ENCODE measurements at places on chromosomes 13 and 19. TPM values are rescaled to one million over a fixed set of nuclear protein-coding genes. Genes with fewer than 3 reads are reported as not detected.

GRCh38 chr13:39326469-39327171, 276.4 kb downstream of the LHFPL6 start:
- no peak overlapping the region for H3K4me3 ChIP-seq
- H3K36me3 ChIP-seq = no peaks in the 10 kb centered on the region
- H3K27ac ChIP-seq = no peak overlapping the region
- H3K4me1 ChIP-seq = no peaks in the 10 kb centered on the region

DNA sequence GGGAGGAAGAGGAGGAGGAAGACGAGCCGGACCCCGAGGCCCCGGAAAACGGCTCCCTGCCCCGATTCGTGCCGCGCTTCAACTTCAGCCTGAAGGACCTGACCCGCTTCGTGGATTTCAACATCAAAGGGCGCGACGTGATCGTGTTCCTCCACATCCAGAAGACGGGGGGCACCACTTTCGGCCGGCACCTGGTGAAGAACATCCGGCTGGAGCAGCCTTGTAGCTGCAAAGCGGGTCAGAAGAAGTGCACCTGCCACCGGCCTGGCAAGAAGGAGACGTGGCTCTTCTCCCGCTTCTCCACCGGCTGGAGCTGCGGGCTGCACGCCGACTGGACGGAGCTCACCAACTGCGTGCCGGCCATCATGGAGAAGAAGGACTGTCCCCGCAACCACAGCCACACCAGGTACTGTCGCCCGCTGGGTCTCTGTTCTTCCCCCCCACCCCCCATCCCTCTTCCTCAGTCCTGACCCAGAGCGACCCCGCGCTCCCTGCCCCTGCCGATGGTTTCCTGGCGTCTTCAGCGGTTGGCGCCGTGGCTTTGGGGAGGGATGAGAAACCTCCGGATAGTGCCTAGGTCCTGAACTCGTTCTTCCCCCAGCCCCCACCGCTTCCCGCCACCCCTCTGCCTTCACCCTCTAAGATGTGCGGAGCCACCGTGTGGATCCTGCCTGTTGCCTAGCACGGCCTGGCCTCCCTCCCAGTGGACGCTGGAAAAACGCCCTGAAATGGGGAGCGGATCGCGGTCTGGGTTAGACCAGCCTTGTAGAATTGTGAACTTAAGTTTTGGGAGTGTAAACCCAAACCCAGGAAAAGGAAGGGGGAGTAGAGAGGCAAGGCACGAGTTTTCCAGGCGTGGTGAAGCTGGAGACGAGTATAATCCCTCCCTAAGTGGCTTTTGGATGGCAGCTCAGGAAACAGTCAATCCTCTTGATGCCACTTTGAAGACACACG, 1.5 kb downstream of the HS6ST3 start:
- no peak overlapping the region for H3K27ac ChIP-seq
- no peaks in the 10 kb centered on the region for H3K4me1 ChIP-seq
- no peaks in the 10 kb centered on the region for H3K36me3 ChIP-seq
- peaks cover 39% of the 10 kb centered on the region for H3K27me3 ChIP-seq

DNA sequence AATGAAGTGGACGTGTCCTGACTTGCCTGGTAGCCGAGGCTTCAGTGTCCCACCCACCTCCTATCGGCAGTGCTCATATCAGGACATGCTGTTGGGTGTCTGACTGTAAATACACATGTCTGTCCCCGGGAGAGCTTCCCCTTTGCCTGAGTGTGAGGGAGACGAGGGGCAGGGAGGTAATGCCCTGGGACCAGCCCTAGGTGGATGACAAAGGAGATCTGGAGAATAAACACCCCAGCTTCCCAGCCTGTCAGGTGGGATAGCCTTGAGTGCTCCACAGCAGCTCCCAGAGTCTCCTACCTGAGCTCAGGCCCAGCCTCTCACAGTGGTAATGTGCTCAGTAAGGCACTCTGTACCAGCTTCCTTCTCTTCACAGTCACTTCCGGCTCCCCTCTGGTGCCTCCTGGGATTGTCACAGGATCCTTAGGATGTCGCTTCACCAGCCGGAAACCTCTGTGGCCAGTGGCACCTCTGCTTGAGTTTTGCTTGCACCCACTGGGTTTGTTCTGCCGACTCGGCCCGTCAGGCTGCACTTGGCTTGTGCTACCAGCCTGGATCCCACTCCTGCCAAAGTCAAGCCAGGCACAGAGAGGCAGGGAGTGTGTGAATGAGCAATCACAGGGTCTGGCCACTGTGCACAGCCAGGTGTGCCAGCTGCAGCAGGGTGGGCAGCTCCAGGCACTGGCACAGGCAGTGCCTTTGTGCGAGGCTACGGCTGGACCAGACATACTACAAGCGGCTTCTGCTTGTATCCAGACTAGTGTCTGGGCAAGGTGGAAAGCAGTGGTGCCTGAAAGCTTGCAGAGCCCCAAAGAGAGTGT, 54.4 kb upstream of the RGCC start:
- no peak for DNase-seq
- H3K27me3 ChIP-seq = no peaks in the 10 kb centered on the region
- H3K4me3 ChIP-seq = no peak overlapping the region
- no peak overlapping the region for H3K27ac ChIP-seq
- H3K4me1 ChIP-seq = no peaks in the 10 kb centered on the region

DNA sequence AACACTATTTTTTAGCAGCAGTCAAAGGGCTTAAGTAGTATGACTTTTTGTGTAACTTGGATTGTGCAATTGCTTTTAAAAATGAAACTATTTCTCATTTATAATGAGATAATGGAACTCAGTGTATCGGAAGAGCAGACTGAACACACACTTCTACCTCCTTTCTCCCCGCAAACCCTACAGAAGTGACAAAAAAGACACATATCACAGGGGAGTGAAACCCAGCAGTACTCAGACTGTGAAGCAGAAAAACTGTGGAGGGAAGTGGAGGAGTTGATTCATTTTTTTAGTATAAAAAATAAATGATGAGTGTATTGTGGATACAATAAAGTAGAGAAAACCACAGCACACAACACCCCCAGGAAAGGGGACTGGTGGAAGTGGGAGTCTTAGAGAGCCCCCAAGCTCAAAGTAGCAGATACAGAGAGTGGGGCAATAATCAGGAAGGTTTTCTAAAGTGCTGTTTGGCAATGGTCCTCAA, 9.7 kb downstream of the LPAR6 start:
- H3K36me3 ChIP-seq = peaks cover 28% of the 10 kb centered on the region
- DNase-seq = no peak
- peaks cover 42% of the 10 kb centered on the region for H3K4me1 ChIP-seq
- H3K4me3 ChIP-seq = peak overlapping the region; percentile 82
- no peaks in the 10 kb centered on the region for H3K27me3 ChIP-seq
- peak overlapping the region; percentile 92 for H3K27ac ChIP-seq

DNA sequence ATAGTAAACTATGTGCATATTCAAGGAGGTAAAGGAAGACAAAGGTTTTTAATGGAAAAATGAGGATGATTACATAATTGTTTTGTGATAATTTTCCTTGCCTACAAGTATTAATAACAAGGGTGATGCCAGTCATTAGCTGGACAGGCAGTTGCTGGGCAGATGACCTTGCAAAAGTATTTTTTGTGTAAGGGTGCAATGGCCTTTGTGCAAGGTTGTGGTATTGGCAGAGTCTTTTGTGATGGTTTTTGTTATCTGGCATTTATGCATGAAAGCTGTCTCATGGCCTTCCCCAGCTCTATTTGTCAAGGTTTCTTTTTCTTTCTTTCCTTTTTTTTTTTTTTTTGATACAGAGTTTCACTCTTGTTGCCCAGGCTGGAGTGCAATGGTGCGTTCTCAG, 4.3 kb upstream of the COMMD6 start:
- H3K36me3 ChIP-seq = no peaks in the 10 kb centered on the region
- no peak for DNase-seq
- H3K27ac ChIP-seq = no peak overlapping the region
- H3K27me3 ChIP-seq = no peaks in the 10 kb centered on the region
- H3K4me1 ChIP-seq = peaks cover 5% of the 10 kb centered on the region

- no peak overlapping the region for H3K27ac ChIP-seq
- no peaks in the 10 kb centered on the region for H3K4me1 ChIP-seq
- no peaks in the 10 kb centered on the region for H3K27me3 ChIP-seq
Measured at GRCh38 chr13:103883164-103883563, 816.9 kb upstream of the SLC10A2 start.

DNA sequence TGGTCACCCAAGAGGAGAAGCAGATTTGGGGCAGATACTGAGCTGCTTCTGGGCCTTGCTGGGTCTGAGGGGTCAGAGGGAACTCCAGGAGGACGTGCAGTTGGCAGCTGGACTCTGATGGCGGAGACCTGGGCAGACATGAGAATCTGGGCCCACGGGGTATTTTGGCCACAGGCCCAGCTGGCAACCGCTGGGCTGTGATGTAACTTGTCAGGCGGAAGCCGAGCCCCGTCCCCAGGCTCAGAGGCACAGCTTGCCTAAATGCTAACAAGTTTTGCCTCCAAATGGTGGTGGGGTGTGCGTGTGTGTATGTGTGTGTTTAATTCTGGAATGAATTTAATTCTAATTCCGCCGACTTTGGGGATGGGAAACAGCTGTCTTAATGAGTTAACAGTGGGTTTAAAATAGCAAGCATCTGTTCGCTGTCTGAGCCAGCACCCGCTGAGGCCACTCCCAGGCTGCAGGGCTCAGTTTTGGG, 11.6 kb downstream of the ZNRF4 start:
- H3K4me3 ChIP-seq = no peak overlapping the region
- H3K27me3 ChIP-seq = peaks cover 3% of the 10 kb centered on the region
- no peak overlapping the region for H3K27ac ChIP-seq
- no peaks in the 10 kb centered on the region for H3K4me1 ChIP-seq

DNA sequence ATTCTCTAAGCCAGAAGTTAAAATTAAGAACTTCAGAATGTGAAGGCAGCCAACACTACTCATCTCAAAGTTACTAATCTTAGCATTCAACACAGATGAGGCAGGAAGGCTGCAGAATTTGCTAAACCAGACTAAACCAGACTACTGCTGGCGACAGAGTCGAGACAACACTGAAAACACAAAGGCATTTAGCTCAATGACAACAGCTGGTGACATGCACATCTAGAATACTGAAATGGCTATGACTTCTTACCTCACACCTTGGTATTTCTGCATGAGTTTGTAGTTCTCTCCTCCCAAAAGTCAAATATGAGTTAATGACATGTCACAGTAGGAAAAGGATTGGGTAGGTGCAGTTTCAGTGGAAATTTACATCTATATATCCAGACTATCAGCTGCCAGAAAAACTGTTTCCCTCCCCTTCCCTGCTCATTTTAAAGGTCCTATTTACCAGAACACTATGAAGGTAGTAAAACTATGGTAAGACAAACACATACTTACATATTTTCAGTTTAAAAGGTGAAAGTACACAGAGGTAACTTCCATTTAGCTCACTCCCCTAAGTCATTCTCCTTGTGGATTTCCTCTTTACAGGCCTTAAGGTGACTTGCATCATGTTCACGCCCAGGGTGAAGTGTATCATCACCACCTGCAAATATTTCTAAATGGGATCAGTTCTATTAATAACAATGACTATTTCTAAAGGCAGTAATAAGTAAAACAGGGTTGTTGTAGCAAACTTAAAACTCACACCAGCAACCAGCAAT, 21.4 kb downstream of the FOXO1 start:
- H3K27ac ChIP-seq = peak overlapping the region; percentile 53
- peaks cover 84% of the 10 kb centered on the region for H3K4me1 ChIP-seq
- no peaks in the 10 kb centered on the region for H3K27me3 ChIP-seq
- DNase-seq = no peak
- H3K4me3 ChIP-seq = peak overlapping the region; percentile 59

DNA sequence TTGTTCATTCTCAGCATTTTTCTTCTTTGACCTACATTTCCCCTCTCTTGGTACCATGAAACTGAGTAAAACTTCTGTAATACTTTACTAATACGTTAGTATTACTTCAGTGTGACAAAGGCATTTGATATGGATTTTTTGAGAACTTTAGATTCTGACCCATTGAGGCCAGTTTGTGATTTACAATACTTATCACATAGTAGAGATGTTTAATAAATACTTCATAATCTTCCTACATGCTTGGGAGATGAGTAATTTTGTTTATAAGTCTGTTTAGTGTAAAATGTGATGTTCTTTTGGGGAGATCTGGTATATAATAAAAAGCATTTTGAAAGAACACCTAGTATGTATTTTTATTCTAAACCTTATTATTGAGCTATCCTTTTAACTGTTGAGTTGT, 29.7 kb downstream of the GTF2F2 start:
- peaks cover 3% of the 10 kb centered on the region for H3K4me1 ChIP-seq
- no peak overlapping the region for H3K4me3 ChIP-seq
- DNase-seq = no peak
- no peak overlapping the region for H3K27ac ChIP-seq
- H3K27me3 ChIP-seq = no peaks in the 10 kb centered on the region

- H3K27ac ChIP-seq = no peak within 1 kb of the TSS
- no peaks in the 10 kb centered on the region for H3K36me3 ChIP-seq
- H3K27me3 ChIP-seq = no peaks in the 10 kb centered on the region
Measured at GRCh38 chr19:55836340-55836739, at the start of gene NLRP4. TSS of gene NLRP4 (plus strand) at chr19:55836540. CDS start at chr19:55852081, 15,541 bp downstream.

- H3K36me3 ChIP-seq = no peaks in the 10 kb centered on the region
- no peaks in the 10 kb centered on the region for H3K27me3 ChIP-seq
- DNase-seq = no peak
Measured at GRCh38 chr13:37198629-37199028, 93.2 kb upstream of the CSNK1A1L start.

DNA sequence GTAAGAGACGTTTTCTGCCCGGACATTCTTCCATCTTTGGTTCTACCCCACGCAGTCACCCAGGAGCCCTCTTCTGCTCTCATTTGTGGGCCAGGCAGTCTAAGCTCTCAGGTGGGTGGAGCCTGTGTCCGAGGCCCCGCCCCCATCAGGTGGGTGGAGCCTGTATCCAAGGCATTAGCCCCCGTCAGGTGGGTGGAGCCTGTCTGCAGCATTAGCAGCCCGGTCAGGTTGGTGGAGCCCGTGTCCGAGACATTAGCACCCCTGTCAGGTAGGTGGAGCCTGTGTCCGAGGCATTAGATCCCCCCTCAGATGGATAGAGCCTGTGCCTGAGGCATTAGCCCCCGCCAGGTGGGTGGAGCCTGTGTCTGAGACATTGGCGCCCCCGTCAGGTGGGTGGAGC, 45.5 kb upstream of the C13orf46 start:
- H3K4me3 ChIP-seq = no peak overlapping the region
- peaks cover 6% of the 10 kb centered on the region for H3K4me1 ChIP-seq
- no peaks in the 10 kb centered on the region for H3K27me3 ChIP-seq
- no peak overlapping the region for H3K27ac ChIP-seq
- H3K36me3 ChIP-seq = peaks cover 3% of the 10 kb centered on the region

DNA sequence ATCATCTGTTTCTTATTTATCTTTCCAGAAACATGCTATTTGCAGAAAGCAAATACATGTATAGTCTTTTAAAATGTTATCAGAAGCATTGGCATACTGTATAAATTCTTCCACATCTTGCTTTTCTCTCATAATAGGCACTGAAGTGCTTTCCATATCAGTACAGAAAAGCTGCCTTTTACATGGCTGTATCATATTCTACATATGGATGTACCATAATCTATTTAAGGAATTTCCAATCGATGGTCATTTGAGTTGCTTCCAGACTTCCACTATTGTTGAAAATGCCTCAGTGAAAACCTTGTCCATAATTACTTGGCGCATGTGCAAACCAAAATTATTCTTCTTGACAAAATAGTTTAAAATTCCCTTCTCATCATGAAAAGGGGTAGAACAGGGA, 272.5 kb downstream of the LHFPL6 start:
- no peak for DNase-seq
- H3K27me3 ChIP-seq = peaks cover 2% of the 10 kb centered on the region
- H3K36me3 ChIP-seq = no peaks in the 10 kb centered on the region
- H3K27ac ChIP-seq = no peak overlapping the region
- peaks cover 2% of the 10 kb centered on the region for H3K4me1 ChIP-seq

WDR87 gene
- not detected for total RNA-seq

ENOX1 gene
- not detected for total RNA-seq

UNC13A gene
- total RNA-seq = 0.06 TPM

TNFSF13B gene
- total RNA-seq = 11.8 TPM

KCNK6 gene
- total RNA-seq = 13.3 TPM

LGALS4 gene
- 4.0 TPM for total RNA-seq

RAB3A gene
- 3.0 TPM for total RNA-seq

IL4I1 gene
- total RNA-seq = 1.7 TPM

PTH2 gene
- total RNA-seq = not detected

DNAAF3 gene
- not detected for total RNA-seq

RFPL4AL1 gene
- total RNA-seq = not detected

Data from activated naive CD8-positive, alpha-beta T cell treated with anti-CD3 and anti-CD28 coated beads, Interleukin-2, amount 10 ng/mL, durations not matched to agents 7 days and 5 days (primary cell).